ENCODE measurements at places on chromosomes 3 and 15. TPM values are rescaled to one million over a fixed set of nuclear protein-coding genes. Genes with fewer than 3 reads are reported as not detected.

The SSUH2 gene
- total RNA-seq = 0.90 TPM

DNA sequence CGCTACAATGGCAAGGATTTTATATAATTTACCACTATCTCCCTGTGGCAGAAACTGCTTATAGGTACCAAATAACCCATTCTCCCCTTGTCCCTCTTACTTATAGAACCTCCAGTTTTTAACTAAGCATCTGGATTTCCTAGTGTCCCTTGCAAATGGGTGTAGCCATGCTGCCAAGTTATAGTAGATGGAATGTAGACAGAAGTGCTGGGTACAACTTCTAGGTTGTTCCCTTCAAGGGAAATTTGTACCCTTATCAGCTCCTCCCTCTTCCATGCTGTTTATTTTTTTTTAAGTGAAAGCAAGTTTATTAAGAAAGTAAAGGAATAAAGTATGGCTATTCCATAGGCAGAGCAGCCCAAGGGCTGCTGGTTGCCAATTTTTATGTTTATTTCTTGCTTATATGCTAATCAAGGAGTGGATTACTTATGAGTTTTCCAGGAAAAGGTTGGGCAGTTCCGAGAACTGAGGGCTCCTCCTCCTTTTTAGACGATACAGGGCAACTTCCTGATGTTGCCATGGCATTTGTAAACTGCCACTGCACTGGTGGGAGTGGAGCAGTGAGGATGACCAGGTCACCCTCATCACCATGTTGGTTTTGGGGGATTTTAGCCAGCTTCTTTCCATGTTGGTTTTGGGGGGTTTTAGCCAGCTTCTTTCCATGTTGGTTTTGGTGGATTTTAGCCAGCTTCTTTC lies 40.1 kb upstream of the TM4SF19 start:
- DNase-seq = no peak

DNA sequence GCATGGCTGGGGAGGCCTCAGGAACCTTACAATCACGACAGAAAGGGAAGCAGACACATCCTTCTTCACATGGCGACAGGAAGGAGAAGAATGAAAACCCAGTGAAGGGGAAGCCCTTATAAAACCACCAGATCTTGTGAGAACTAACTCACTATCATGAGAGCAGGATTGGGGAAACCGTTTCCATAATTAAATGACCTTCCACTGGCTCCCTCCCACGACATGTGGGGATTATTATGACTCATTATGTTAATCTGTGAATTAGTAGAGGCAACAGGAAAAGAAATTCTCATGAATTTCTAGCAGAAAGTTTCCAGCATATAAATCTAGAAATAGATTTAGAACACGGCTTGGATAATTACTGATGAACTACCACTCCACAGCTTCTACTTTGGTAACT lies 937.3 kb downstream of the ROBO1 start:
- no peak for DNase-seq

- DNase-seq = peak; percentile 36
These were observed 165.6 kb downstream of the ABHD5 start for GRCh38 chr3:43856351-43856750.

DNA sequence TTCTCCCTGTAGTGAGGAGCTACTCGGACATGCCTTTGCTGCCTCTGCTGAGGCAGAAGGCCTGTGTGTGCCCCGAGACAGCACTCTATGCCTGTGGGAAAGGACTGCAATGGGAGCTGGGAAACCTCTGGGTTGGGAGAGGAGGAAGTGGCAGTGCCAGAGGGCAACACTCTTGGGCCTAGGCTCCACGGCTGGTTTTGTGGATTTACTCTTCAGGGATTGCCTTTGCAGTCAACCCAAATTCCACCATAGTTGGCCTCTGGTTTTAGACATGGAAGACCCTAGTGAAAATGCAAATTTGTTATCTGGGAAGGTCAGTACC lies 46.8 kb downstream of the ITGA11 start:
- no peak for DNase-seq

GRCh38 chr3:14801668-14802380 lies 16.9 kb upstream of the FGD5 start:
- no peak for DNase-seq

The IL12A gene
- 0.83 TPM for total RNA-seq

DNA sequence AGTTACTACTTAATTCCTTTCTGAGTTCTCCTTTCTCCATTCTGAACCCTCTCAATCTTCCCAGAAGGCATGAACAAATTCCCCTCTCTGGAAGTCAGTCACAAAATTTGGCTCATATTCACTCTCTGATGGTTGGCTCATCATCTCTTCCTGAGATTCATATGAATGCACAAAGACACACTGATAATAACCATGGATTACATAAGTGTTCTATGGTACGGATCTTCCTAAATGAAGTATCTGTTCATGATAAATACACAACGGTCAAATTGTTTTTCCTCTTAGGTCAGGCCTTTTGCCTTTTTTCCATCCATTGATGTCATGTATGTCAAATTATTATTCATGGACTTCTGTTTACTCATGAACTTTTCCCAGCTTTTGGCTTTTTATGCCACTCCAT lies 162.6 kb downstream of the P2RY1 start:
- DNase-seq = no peak

The KBTBD13 gene
- not detected for total RNA-seq

GRCh38 chr15:68337826-68338225 lies 60.3 kb downstream of the FEM1B start:
- no peak for DNase-seq

GRCh38 chr3:171164067-171164465 lies 137.5 kb upstream of the SLC2A2 start:
- no peak for DNase-seq

DNA sequence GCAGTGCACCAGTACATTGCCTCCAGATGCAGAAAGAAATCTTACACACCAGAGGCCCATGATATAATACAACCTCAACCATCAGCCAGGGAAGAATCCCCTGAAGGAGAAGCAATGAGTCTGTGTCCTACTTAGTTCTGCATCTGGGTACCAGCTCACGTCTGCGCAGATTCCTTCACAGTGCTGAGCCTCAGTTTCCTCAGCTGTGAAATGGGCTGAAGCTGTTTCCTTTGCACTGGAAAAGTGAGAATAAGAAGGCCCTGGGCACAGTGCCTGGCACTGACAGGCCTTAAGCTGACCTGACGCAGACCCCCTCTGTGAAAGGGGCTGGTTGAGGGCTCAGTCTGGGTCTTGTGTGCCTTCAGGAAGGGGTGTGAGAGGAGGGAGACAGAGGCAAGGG lies 20.7 kb downstream of the ATP2B2 start:
- DNase-seq = no peak

- DNase-seq = no peak
These were observed 655 bp downstream of the CYFIP1 start for GRCh38 chr15:22979238-22980188.

GRCh38 chr15:68543165-68544008 lies 35.4 kb upstream of the CORO2B start:
- DNase-seq = no peak
